ENCODE measurements at places on chromosomes 6 and 20.

DNA sequence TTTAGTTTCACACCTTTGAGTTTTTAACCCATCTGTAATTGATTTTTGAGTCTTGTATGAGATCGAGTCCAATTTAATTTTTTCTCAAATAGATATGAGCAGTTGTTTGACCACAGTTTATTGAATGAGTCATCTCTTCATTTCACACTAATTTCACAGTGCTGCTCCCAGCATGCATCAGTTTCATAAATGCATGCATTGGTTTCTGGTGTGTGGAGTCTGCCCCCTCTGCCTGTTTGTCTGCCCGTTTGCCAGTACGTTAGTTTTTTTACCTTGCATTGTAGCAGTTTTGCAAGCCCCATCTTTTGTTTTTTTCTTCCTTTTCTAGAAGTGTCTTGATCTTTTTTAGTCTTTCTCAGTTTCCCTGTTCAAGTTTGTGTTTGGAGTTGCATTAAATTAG, 11.9 kb downstream of the SLX4IP start:
- peak; percentile 21 for DNase-seq

DNA sequence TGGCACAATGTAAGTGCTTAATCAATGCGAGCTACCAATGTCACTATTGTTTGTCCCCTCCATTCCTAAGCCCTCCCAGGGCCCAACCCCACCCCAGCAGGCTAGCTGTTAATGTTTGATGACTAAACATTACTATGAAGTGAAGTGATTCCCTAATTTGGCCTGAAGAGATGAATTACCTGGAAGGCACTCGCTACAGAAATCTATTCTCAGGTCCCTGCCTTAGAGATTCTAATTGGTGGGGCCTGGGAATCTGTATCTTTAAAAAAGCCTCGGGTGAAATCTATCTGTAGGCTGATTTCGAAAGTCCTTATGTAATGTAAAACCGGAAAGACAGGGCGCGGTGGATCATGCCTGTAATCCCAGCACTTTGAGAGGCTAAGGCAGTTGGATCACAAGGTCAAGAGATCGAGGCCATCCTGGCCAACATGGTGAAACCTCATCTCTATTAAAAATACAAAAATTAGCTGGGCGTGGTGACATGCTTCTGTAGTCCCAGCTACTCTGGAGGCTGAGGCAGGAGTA, 16.9 kb upstream of the SNAI1 start:
- DNase-seq, result no peak

GRCh38 chr6:53737746-53738145, 57.1 kb upstream of the LRRC1 start:
- DNase-seq, result no peak

DNA sequence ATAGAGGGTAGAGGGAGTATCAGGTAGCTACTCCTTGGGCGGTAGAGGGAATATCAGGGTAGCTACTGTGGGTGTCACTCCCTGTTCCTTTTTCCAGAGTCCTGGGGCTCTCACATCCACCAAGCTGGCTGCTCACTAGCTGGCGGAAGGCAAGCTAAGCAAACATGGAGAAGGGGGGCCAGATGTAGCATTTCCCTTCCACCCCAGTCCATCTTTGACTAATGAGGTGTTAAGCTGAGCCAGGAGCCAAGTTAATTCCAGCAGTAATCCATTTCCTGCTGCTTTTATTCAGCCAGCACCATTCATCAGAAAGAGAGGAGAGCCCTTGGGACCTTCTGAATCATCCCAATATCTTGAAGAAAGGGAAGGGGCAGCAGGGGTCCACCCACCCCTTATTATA, 330.0 kb downstream of the ZFAND3 start:
- no peak for DNase-seq

GRCh38 chr6:23647045-23647444, 479.0 kb upstream of the NRSN1 start:
- DNase-seq, result no peak

- DNase-seq, result no peak
Observed at GRCh38 chr6:156938143-156938542, 161.0 kb downstream of the ARID1B start.

GRCh38 chr20:36547186-36548005, 6.1 kb downstream of the MYL9 start:
- no peak for DNase-seq

- no peak for DNase-seq
Observed at GRCh38 chr20:44942264-44942973, 17.8 kb downstream of the TOMM34 start.

DNA sequence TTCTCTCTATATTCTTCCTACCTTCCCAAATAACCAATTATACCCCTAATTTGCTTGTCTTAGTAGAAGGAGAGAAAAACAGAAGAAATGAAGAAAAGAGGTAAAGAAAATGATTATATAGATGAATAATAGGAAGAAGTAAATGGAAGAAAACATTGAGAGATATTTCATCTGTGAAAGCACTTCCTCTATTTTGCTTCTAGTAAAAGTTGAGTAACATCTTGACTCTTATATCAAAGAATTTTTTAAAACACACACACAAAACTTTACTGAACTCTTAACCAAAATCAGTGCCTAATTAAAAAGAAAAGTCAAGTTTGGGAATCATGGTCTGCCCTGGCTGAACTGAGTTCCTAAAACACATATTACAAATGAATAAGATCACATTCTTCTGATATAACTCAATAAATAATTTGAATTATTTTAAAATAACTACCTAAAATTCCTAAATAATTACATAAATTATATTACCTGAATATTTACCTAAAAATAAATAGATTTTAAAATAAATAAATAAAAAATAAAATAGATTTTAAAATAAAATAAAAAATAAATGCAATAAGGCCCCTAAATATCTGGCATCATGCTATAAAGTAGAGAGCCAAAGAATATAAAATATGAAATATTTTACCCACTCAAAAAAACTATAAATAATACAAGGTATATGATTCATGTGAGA, 8.8 kb downstream of the SLC17A2 start:
- DNase-seq, result no peak

GRCh38 chr6:49856282-49856681, 10.1 kb downstream of the CRISP1 start:
- no peak for DNase-seq

- no peak for DNase-seq
Observed at GRCh38 chr6:1868561-1869261, 259.0 kb downstream of the FOXC1 start.

DNA sequence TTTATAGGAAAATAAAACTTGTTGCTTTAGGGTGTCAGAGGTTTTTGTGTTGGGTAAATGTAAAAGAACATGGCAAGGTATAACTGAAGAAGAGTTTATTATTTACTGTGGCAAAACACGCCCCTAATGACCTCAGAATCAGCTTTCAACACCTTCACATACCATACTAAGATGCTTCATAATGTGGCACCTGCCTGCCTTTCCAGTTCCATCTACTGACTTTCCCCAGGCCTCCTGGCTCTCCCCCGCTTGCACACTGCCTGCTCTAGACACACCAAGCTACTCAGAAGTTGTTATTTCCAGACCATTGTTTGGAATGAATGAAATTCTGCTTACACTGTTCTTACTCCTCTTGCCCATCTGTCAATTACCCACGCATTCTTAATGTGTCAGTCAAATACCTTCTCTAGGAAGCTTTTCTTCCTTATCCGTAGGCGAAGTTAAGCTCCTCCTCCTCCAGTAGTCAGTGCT, 1.8 kb downstream of the TIAM2 start:
- DNase-seq, result no peak

- DNase-seq, result peak; percentile 11
Observed at GRCh38 chr6:162621246-162621645, 106.3 kb downstream of the PRKN start.

- no peak for DNase-seq
Observed at GRCh38 chr6:90790696-90791095, 203.8 kb upstream of the MAP3K7 start.

- no peak for DNase-seq
Observed at GRCh38 chr6:109834595-109835437, 143.3 kb upstream of the GPR6 start.

DNA sequence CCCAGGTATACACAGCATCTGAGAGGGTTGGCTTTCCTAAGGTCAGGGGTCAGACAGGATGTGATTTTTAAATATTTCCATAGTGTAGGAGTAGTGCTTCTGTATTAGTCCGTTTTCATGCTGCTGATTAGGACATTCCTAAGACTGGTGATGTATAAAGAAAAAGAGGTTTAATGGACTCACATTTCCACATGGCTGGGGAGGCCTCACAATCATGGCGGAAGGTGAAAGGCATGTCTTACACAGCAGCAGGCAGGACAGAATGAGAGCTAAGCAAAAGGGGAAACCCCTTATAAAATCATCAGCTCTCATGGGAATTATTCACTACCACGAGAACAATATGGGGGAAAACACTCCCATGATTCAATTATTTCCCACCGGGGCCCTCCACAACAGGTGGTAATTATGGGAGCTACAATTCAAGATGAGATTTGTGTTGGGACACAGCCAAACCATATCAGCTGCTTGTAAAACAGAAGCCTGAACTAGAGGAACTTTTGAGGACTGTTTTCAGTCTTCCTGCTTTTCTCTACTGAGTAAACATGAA, 91.0 kb upstream of the MEI4 start:
- no peak for DNase-seq
